Cardiac septum (tissue), 1 donor: ENCODE measurements at places on chromosomes 7 and 10. TPM values are rescaled to one million over a fixed set of nuclear protein-coding genes. Genes with fewer than 3 reads are reported as not detected.

DNA sequence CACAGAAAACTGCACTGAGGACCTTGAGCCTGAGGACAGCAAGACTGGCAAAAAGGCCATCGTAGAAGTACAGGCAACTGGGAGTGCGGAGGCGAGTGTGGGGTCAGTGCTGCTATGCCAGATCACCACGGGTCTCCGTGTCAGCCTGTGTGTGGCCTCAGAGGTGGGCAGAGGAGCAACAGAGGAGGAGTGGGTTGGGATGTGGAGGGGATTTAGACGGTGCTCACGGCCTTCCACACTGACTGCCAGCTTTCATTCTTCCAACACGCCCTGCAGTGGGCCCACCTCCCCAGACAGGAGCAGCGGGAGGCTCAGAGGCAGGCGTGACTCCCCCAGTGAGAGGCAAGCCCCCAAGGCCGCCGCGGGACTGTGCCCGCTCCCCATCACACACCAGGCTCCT, 17.0 kb upstream of the ZMIZ1 start:
- DNase-seq, result no peak

DNA sequence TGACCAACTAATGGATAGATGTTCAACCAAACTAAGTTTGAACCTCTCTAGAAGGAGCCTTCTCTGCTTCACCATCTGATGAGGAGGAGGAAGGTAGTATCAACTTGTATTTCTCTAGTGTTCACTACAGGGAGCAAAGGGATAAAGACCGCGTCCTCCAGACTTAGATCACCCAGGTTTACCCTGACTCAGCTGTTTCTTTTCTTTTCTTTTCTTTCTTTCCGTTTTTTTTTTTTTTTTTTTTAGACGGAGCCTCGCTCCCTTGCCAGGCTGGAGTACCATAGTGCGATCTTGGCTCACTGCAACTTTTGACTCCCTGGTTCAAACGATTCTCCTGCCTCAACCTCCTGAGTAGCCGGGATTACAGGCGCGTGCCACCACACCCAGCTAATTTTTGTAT, 59.8 kb downstream of the C10orf105 start:
- no peak for DNase-seq

GRCh38 chr10:1642600-1643160, 94.6 kb downstream of the ADARB2 start:
- DNase-seq, result peak; percentile 41

GRCh38 chr7:3326246-3326645, 25.2 kb downstream of the SDK1 start:
- DNase-seq, result no peak

Gene PALD1
- total RNA-seq, result 5.3 TPM

Gene POLR2J2
- 6.5 TPM for total RNA-seq

DNA sequence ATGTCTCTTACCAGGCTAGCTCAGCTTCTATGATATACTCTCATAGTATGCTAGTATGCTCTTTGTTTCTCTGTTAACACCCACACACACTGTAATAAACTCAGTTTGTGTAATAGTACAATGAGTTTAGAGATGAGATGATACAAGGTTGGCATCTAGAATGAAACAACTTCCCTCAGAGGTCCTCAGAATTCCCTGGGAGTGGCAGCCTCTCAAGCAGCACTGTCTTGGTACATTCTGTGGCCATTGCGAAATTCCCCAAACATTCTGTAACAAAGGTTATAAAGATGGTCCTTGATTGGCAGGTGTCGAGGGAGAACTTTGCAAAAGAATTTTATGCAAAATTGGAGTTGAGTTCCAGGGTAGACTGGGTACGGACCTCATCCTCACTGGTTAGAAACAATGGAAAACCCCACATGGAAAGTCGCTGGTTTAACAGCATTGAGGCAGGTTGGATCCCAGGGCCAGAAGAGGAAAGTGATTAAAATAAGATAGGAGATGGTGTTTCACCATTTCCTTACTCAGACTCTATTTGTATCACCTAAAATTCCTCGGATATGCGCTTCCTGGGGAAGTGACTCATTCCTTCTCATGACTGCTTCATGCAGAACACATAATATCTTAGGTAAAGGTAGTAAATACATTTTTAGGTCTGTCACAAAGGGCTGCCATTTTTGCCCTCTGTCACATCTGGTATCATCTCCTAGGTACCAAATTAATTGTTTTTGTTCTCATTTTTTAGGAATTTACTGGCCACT, 657.8 kb downstream of the SORCS1 start:
- DNase-seq, result no peak
